ENCODE measurements at places on chromosomes 2 and 18.

DNA sequence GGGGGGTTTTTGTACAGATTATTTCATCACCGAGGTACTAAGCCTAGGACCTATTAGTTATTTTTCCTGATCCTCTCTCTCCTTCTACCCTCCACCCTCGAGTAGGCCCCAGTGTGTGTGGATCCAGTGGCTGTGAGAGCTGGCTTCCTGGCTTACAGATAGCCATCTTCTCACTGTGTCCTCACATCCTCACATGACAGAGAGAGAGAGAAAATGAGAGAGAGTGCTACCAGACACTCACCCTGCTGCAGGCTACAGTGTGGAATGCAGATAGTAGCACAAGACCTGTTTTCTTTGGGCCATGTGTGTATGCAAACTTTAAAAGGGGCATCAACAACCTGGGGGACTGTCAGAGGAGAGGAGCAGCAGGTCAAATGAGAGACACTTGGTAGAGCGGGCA is 9.5 kb downstream of the KCNK3 start:
- no peak overlapping the region for H3K4me3 ChIP-seq
- H3K27ac ChIP-seq: no peak overlapping the region
- DNase-seq: no peak

DNA sequence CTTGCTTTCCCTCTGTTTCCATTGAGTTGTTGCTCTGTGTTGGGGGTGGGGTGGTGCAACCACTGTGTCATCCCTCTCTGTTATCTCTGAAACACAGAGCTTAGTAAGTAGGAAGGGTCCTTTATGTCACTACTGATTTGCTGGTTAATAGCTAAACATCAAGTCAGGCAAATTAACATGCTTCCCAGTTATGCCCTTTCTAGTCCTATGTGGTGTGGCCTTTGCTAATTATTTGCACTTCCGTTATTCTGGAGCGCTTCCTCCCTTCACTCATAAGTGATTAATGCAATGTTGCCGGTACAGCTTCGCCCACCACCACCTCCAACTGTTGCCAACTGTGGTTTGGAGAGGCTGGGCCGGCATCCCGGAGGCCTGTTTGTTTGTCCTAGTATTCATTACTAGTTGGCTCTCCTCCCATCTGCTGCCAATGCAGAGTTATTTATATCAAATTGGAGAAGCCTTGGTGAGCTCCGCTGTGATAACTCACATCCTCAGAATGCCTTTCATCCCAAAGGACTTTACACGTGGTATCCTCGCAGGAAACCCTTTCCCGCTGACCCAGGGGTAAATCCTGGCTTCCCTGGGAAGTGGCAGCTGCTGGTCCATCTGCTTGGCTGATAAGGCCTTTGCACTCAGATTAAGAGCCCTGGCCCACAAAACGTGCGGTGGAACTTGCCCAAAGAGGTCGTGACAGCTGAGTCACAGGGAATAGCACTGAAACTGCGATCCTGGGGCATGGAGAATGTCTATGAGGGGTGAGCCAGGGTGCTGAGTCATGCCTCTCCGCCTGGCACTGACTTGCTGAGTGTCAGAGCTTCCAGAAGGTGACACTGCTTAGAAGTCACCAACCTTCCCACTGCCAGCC is 72.0 kb upstream of the ZCCHC2 start:
- H3K36me3 ChIP-seq: no peaks in the 10 kb centered on the region
- H3K4me3 ChIP-seq: no peak overlapping the region
- no peaks in the 10 kb centered on the region for H3K27me3 ChIP-seq
- H3K4me1 ChIP-seq: peaks cover 17% of the 10 kb centered on the region

- H3K27ac ChIP-seq: peak overlapping the region; percentile 49
- no peaks in the 10 kb centered on the region for H3K27me3 ChIP-seq
- no peak for DNase-seq
- peaks cover 32% of the 10 kb centered on the region for H3K36me3 ChIP-seq
Observed at GRCh38 chr2:61439241-61440002, 31.5 kb downstream of the USP34 start.

DNA sequence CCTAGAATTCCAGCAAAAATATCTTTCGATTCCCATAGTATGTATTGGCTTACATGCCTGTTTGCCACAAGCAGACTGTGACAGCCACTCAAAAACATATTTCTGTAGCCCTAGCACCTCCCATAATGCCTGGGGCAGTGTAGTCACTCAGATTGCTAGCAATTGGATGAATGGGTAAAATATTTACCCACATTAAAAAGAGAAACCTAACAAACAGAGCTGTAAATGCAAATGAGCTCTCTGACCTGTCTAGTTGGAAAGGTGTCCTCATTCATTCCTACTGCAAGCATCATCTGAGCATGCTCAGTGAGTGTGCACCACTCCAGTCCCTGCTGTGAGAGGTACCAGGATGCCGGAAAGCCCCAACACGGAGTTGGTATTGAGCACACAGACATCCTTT is 234.0 kb upstream of the RAB12 start:
- H3K27ac ChIP-seq: no peak overlapping the region
- peaks cover 3% of the 10 kb centered on the region for H3K27me3 ChIP-seq

Measured in progenitor cell of endocrine pancreas (in vitro differentiated cells).